NAMALWA (cell line): ENCODE measurements at places on chromosomes 5 and 9.

DNA sequence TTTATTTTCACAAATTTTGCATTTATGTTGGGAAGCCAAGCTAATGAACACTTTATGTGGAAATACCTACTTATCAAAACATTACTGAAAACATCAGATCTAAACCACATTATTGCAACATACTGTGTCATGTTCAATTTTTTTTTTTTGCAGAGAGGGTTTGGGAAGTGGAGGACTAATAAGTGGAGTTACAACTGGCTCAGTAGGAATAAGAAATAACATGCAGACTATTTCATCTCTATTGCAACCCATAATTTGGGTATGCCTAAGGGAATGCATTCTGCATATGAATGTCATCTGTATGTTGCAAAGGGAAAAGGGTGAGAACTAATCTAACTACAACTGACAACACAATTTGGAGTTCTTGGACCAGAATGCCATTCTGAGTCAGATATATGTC is 41.8 kb downstream of the APC start:
- DNase-seq = no peak

GRCh38 chr5:24643880-24644279 is 898 bp downstream of the CDH10 start:
- no peak for DNase-seq

DNA sequence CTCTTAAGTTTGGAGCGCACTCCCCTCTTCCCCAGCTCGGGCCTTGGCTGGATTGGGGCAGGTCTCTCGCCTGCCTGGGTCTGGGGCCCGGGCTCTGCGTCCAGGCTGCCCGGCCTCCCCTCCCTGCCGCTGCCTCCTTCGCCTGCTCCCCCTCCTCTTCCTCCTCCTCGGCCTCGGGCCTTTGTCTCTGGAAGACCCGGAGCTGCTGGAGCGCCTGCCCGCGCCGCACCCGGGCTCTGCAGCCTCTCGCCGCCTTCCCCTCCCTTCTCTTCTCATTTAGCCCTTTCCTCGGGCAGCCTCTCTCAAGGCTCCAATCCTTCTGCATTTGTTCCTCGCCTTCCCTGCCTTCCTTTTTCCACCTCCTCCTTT is 218.5 kb downstream of the C9orf50 start:
- DNase-seq = no peak

GRCh38 chr5:35857606-35858205 is 1.0 kb downstream of the IL7R start:
- no peak for DNase-seq

GRCh38 chr5:172733131-172733973 is 37.6 kb downstream of the DUSP1 start:
- DNase-seq = no peak

GRCh38 chr9:20593537-20593936 is 28.8 kb downstream of the MLLT3 start:
- DNase-seq = no peak
